Nephron progenitor cell (in vitro differentiated cells): ENCODE measurements at places on chromosomes 4 and X.

DNA sequence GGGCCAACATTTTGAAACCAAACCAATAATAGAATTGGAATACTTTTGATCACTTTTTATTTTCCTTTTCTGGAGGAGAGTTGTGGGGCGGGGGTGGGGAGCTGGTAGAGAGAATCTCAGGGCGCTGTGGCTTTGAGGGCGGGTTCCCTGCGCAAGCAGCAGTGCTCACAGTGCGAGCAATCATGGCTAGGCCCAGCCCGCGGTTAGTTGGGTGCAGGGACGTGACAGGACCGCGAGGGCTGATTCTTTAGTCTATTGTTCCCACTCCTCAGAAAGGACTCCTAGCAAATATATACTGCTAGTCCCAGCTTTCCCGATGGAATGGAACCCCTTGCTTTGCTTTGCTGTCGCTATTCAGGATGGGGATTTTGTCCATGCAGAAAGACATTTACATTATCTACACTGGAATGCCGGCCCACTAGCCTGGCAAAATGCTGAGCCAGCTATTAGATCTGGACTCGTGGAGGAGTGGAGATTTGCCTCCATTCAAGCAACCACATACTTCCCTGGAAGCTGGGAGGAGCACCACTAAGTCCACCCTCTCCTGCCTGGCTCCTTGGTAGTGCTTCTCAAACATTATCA lies 23.9 kb upstream of the APLN start:
- H3K27me3 ChIP-seq: peaks cover 4% of the 10 kb centered on the region
- H3K4me1 ChIP-seq: peaks cover 11% of the 10 kb centered on the region
- H3K4me3 ChIP-seq: no peak overlapping the region
- H3K36me3 ChIP-seq: no peaks in the 10 kb centered on the region
- DNase-seq: no peak
- H3K27ac ChIP-seq: no peak overlapping the region

GRCh38 chr4:96016634-96017299 lies 176.9 kb downstream of the PDHA2 start:
- no peaks in the 10 kb centered on the region for H3K36me3 ChIP-seq
- peaks cover 6% of the 10 kb centered on the region for H3K27me3 ChIP-seq
- no peak for DNase-seq
- H3K27ac ChIP-seq: no peak overlapping the region

GRCh38 chr4:101958547-101958946 lies 168.0 kb downstream of the BANK1 start:
- no peaks in the 10 kb centered on the region for H3K36me3 ChIP-seq
- H3K4me3 ChIP-seq: no peak overlapping the region
- no peak overlapping the region for H3K27ac ChIP-seq
- no peaks in the 10 kb centered on the region for H3K27me3 ChIP-seq
- H3K4me1 ChIP-seq: peaks cover 31% of the 10 kb centered on the region
- no peak for DNase-seq

DNA sequence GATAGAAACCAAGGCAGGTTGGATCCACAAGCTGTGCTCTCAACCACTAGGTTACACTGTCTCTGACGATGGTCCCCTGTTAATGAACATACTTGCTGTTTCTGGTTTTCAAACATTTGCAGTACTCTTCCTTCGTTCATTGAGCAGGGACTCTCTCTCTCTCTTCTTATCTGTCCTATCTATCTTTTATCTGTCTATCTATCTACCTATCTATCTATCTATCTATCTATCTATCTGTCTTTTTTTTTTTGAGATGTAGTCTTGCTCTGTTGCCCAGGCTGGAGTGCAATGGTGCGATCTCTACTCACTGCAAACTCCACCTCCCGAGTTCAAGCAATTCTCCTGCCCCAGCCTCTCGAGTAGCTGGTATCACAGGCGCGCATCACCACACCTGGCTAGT lies 9.4 kb upstream of the CT47C1 start:
- no peaks in the 10 kb centered on the region for H3K36me3 ChIP-seq
- DNase-seq: no peak
- H3K27ac ChIP-seq: no peak overlapping the region
- H3K4me1 ChIP-seq: peaks cover 14% of the 10 kb centered on the region
- no peaks in the 10 kb centered on the region for H3K27me3 ChIP-seq

DNA sequence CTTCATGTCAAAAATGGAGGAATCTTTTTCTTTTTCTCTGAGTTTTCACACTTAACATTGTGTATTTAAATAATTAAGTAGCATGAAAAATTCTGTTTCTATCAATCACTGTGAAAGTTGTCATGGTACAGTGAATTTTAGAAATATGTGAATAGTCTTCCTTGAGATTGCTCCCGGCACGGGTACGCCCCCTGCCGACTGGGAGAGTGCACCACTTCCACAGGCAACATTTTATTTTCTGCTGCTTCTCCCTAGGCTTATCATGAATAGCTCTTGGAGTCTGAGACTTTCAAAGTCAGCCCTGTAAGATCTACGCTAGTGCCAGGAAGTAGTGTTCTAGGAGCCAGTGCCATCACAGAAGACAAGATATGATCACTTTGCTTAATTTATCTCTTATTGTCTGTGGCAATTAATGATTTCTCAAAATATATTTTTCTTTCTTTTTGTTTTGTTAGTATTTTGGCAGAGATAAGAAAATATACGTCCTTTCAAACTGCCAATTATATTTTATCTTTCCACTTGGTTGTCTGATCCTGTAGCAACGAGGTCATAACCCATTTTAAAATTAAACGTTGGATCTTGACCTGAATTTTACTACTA lies 763.8 kb upstream of the AADAT start:
- H3K27me3 ChIP-seq: no peaks in the 10 kb centered on the region
- no peak overlapping the region for H3K27ac ChIP-seq
- H3K4me1 ChIP-seq: no peaks in the 10 kb centered on the region
- peak; percentile 72 for DNase-seq

DNA sequence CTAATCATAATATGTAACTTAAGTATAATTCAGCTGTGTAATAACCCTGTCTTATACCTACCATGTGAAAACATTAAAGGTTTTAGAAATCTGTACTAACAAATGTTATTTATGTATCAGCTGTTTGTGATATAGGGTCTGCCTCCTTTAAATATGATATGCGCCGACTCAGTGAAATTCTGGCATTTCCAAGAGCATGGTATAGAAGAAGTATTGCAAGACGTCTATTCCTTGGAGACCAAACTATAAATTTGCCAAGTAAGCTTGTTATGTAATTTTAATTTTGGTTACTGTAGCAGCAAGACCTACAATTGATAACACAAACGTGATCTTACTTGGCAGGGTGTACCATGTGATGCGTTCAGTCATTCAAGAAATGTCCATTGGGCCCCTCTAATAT lies 32.3 kb upstream of the ADAD1 start:
- H3K27ac ChIP-seq: no peak overlapping the region
- H3K27me3 ChIP-seq: no peaks in the 10 kb centered on the region
- no peak overlapping the region for H3K4me3 ChIP-seq
- DNase-seq: no peak
- H3K36me3 ChIP-seq: peaks cover 57% of the 10 kb centered on the region
- no peaks in the 10 kb centered on the region for H3K4me1 ChIP-seq
